ENCODE measurements at places on chromosomes 16 and 17.

- DNase-seq: no peak
These were observed 22.5 kb upstream of the CMTR2 start for GRCh38 chr16:71311553-71312158.

- DNase-seq: no peak
These were observed 26.1 kb upstream of the KIF2B start for GRCh38 chr17:53796642-53797041.

DNA sequence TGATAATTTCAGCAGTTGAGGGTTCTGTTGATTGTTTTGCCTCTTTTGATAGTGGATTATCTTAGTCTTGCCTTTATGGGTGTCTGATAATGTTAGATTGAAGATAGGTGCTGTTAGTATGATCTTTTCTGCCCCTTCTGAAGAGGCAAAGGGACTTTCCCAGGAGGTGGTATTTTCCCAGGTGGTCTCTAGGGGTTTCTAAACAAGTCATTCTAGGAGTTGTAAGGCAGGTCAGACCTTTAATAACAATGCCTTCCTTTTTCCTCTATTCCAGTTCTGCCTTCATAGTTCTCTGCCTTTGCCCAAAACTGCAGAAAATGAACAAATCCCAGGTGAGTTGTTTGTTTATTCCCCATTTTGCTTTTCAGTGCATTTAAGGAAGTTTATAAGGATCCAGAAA lies 4.3 kb downstream of the ZFP1 start:
- DNase-seq: no peak

- no peak for DNase-seq
These were observed 323.3 kb upstream of the TNRC6C start for GRCh38 chr17:77635176-77635575.

DNA sequence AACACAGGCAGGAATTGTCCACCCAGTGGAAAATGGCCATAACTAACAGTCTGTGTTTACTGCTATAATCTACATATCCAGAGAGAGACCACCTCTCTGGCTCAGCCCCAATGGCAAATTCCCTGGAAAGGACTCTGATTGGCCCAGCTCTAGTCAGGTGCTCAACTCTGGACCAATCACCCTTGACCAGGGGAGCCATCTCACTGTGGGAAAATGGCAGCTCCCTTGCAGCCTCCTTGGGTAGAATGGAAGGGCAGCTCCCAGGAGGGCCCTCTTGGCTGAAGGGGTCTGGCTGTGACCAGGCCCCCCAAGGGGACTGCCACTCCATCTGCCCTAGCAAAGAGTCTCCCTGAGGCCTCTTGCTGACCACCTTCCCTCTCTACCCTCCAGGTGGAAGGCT lies 3.1 kb downstream of the ALOX15B start:
- DNase-seq: no peak

DNA sequence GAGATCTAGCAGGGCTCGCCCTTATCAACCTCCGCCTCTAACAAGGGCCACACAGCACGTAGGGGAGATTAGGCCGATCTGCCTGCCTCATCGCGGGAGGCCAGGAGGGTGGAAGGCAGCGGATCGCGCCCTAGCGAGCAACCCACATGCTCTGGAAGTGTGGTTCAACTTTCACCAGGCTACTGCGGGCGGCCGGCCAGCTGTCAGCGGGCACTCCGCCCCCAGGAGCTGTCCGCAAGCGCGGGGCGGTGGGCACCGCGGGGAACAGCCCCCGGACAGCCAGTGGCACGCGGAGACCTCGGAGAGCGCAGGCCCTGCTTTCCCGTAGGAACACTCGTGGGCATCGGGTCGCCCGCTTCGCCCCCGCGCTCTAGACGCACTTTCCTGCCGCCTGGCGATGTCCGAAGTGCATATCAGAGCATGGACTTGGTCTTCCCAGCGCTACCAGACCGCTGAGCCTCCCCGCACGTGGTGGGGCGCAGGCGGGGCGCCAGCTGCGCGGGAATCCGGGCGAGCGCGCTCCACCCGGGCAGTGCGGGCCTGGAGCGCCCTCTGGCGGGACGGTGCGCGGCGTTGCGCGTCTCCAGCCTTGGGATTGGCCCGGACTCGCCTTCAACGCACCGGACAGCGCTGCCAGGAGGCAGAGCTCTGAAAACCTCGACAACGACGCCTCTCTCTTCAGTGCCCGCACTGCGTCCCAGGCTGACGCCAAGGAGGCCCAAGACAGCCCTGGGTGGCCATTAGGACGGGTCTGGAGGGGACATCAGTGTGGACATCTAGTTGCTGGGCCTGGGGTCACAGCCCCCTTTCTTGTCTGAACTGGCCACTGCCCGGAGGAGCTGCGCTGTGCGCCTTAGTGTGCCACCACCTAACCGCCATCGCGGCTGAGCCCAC lies 3.6 kb upstream of the ZNHIT3 start:
- DNase-seq: peak; percentile 86

DNA sequence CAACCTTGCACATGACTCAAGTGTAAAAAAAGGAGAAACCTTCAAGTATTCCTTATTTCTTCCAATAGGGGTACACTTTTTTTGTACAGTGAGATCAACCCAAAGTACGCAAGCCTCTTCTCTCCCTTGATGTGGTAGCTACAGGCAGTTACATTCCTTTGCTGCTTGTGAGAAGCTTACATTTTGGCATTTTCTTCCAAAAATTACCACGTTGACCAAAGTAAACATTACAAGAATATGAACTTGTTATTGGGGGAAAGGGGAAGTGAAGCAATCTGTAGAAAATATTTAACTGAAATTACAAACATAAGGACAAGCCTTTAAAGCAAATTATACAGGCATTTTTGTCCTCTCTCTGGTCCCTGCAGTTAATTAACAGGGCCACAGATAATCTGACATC lies 97.0 kb upstream of the TOB1 start:
- DNase-seq: no peak

GRCh38 chr17:72419866-72420774 lies 299.3 kb downstream of the SOX9 start:
- DNase-seq: no peak

DNA sequence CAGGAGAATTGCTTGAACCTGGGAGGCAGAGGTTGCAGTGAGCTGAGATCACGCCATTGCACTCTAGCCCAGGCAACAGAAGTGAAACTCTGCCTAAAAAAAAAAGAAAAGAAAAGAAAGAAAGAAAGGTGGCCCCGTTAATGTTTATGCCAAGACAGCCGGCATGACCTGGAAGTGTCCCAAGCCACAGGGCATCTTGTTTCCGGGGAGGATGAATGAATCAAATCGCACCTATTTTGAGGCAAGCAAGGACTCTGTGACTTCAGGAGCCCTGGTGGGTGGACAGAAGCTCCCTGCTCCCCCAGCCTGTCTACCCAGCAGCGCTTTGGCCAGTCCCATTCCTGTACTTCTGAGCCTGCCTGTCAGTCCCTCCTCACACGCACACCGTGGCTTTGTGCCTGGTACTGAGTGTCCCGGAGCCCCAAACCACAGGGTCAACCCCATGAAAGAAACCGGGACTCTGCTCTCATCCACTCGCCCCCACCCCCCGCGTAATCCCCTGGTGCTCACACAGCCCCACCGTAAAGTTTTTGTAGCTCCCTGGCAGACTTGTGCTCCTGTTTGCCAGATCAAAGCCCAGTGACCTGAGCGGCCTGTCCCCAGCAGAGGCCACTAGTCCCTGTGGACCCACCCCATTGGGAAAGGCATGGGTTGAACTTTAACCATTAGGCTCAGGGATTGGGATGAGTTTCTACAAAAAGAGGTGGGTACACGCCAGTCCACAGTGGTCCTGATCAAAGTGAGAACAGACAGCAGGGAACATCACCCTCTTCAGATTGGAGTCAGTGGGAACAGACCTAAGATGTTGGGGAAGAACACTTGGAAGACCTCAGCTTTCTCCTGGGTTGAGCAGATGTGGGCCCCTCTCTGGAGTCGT lies 19.3 kb downstream of the CD2BP2 start:
- DNase-seq: no peak

- DNase-seq: no peak
These were observed 10.5 kb upstream of the PRR35 start for GRCh38 chr16:549544-550263.

DNA sequence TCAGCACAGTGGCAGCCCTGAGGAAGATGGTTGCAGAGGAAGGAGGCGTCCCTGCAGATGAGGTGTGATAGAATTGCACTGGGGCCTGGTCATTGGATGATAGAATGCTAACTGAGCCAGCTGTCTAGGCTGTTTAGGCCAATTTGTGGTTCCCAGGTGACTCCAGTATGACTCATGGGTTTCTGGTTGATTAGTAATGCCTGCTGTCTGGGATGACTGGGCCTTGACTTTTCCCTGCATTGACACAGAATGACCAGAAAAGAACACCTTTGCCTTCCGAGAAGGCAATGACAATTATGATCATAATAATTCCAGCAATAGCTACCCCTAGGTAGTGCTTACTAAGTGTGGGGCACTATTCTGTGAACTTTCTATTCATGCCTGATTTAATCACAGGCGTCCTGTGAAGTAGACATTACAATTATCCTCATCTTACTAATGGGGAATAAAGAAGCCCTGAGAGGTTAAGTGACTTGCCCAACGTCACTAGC lies 31.5 kb downstream of the USP43 start:
- DNase-seq: no peak

DNA sequence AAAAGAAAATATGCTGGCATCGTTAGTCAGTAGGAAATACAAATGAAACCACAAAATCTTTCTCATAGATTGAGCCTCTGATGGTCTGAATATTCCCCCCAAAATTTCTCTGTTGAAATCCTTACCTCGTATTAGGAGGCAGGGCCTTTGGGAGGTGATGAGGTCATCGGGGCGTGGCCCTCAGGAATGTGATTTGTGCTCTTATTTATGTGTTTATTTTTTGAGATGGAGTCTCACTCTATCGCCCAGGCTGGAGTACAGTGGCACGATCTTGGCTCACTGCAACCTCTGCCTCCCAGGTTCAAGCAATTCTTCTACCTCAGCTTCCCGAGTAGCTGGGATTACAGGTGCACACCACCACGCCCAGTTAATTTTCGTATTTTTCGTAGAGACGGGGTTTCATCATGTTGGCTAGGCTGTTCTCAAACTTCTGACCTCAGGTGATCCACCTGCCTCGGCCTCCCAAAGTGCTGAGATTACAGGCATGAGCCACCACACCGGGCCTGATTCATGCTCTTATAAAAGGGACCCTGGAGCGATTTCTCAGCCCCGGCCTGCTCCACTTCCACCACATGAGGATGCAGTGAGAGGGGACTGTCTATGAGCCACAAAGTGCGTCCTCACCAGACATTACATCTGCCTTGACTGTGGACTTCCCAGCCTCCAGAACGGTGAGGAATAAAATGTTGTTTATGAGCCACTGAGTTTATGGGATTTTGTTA lies 53.1 kb downstream of the DNAH17 start:
- DNase-seq: no peak

GRCh38 chr16:53686710-53687109 lies 16.9 kb downstream of the RPGRIP1L start:
- DNase-seq: no peak
